K562 (cell line): ENCODE measurements at places on chromosomes 5 and 9. TPM values are rescaled to one million over a fixed set of nuclear protein-coding genes. Genes with fewer than 3 reads are reported as not detected.

- no peaks in the 10 kb centered on the region for H3K4me1 ChIP-seq
- H3K36me3 ChIP-seq, result no peaks in the 10 kb centered on the region
- DNase-seq, result no peak
- no peak overlapping the region for H3K27ac ChIP-seq
- no peaks in the 10 kb centered on the region for H3K27me3 ChIP-seq
Measured at GRCh38 chr5:23352446-23352845, 155.0 kb upstream of the PRDM9 start.

The PRLR gene
- total RNA-seq, result 0.02 and 0.25 TPM in 2 replicates

The OBP2B gene
- total RNA-seq, result not detected in 2 replicates

The NTNG2 gene
- 0.09 and 0.42 TPM in 2 replicates for total RNA-seq

GRCh38 chr5:143186623-143187022, 216.9 kb downstream of the NR3C1 start:
- H3K4me1 ChIP-seq, result peaks cover 12% of the 10 kb centered on the region
- no peak for DNase-seq
- no peak overlapping the region for H3K4me3 ChIP-seq
- no peak overlapping the region for H3K27ac ChIP-seq
- no peaks in the 10 kb centered on the region for H3K27me3 ChIP-seq

The PPP3R2 gene
- total RNA-seq, result not detected in 2 replicates

DNA sequence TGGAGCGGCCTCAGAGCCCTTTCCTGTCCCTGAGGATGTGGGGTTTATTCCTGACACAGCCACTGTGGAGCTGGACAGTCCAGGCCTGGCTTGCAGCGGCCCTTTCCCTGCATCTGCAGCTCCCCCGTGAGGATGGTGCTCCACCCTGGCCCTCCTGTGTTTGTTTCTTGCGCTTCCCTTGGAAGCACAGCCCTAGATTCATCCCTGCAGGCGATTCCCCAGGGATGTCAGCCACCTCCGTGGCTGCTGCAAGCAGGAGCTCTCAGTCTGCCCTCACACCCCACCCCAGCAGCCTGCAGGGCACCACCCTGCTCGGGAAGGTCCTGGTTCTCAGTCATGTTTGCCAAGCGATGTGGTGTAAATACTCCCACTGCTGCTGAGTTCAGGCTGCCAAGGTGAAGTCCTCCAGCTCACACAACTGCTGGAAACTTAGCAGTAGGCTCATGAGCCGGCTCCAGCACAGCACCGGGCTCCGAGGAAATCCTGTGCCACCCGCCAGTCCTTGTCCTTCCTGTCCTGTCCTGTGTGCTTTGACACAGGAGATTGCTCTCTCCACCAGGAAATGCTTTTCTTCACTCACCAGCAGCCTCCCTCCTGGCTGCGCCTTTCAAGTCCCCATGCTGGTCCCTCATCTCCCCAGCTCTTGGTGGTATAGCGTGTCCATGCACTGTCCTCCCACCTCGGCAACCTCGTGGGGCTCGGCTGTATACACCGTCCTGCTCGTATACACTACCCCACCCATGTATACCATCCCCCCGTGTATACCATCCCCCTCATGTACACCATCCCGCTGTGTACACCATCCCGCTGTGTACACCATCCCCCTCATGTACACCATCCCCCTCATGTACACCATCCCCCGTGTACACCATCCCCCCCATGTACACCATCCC, 16.2 kb downstream of the ROPN1L start:
- peak; percentile 36 for DNase-seq
- H3K4me1 ChIP-seq, result no peaks in the 10 kb centered on the region

GRCh38 chr9:38707885-38708637, 11.9 kb downstream of the FAM240B start:
- H3K4me1 ChIP-seq, result no peaks in the 10 kb centered on the region
- peak; percentile 15 for DNase-seq
- no peaks in the 10 kb centered on the region for H3K27me3 ChIP-seq
- no peak overlapping the region for H3K27ac ChIP-seq

The FAM200C gene
- 1.7 and 1.9 TPM in 2 replicates for total RNA-seq

DNA sequence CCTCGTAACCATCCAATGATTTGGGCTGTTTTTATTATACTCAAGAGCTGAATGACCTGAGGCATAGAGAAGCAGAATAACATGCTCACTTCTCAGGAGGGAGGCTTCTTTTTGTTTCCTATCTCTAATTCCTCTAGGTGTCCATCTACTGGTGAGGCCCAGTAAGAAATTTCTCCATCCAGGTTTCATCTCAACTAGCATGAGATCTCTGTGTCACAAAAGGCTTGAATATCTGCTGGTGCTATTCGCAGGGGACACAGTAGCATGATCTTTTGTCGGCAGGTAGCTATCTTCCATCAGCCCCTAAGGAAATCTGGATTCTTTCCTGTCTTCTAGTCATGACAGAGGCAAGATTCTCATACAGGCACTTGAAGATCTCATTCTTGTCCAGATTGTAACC, 8.9 kb downstream of the IFNE start:
- no peak for DNase-seq
- no peaks in the 10 kb centered on the region for H3K36me3 ChIP-seq
- no peak overlapping the region for H3K27ac ChIP-seq
- H3K4me1 ChIP-seq, result no peaks in the 10 kb centered on the region

GRCh38 chr9:3857091-3857490, 331.3 kb upstream of the RFX3 start:
- DNase-seq, result no peak
- no peaks in the 10 kb centered on the region for H3K36me3 ChIP-seq
- no peaks in the 10 kb centered on the region for H3K4me1 ChIP-seq
- no peaks in the 10 kb centered on the region for H3K27me3 ChIP-seq
- H3K4me3 ChIP-seq, result no peak overlapping the region

DNA sequence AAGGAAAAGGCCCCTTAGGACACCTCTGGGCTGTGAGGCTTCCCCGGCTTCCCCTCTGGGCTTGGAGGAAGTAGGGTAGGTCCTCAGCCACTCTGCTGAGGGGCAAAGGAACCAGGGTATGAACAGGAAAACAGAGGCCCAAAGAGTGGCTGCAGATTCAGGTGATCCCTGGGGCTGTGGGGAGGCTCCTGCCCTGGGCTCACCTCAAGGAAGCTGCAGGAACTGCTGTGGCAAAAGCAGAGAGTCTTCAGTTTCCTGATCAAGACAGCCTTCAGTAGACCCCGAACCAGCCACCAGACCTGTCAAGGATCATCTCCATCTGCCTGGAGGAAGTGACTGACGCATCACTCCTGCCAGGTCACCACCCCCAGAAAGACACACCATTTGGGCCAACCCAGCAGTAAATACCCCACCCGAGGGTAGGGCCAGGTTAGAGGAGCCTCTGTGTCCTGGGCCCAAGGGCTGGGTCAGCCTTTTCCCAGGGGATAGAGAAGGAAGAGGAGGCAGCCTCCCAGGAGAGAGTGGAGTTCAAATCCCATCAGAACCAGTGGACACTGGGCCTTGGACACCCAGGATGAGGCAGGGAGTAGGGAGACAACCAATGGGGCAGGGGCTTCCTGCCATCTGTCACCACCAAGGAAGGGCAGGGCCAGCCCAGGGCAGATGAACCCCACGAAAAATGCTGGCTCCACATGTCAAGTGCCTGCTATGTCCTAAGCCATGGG, 5.8 kb upstream of the ST6GALNAC6 start:
- H3K4me1 ChIP-seq, result peaks cover 51% of the 10 kb centered on the region
- H3K4me3 ChIP-seq, result no peak overlapping the region
- H3K27me3 ChIP-seq, result no peaks in the 10 kb centered on the region
- H3K27ac ChIP-seq, result peak overlapping the region; percentile 77

The FCN1 gene
- not detected in 2 replicates for total RNA-seq

GRCh38 chr5:173643964-173644363, 27.5 kb upstream of the BOD1 start:
- no peak overlapping the region for H3K27ac ChIP-seq
- peaks cover 11% of the 10 kb centered on the region for H3K4me1 ChIP-seq
- peaks cover 37% of the 10 kb centered on the region for H3K27me3 ChIP-seq

- no peak for DNase-seq
- no peaks in the 10 kb centered on the region for H3K27me3 ChIP-seq
- H3K4me1 ChIP-seq, result peaks cover 10% of the 10 kb centered on the region
- H3K27ac ChIP-seq, result no peak overlapping the region
- H3K4me3 ChIP-seq, result no peak overlapping the region
Measured at GRCh38 chr9:131675437-131676022, 64.3 kb downstream of the RAPGEF1 start.

GRCh38 chr9:34253460-34253837, 74.6 kb downstream of the UBAP1 start:
- H3K36me3 ChIP-seq, result peaks cover 85% of the 10 kb centered on the region; the same call in 2 of the 3 replicates
- H3K27ac ChIP-seq, result no peak overlapping the region
- no peak for DNase-seq
- no peak overlapping the region for H3K4me3 ChIP-seq
- H3K4me1 ChIP-seq, result peaks cover 4% of the 10 kb centered on the region

The ECSCR gene
- not detected in 2 replicates for total RNA-seq

DNA sequence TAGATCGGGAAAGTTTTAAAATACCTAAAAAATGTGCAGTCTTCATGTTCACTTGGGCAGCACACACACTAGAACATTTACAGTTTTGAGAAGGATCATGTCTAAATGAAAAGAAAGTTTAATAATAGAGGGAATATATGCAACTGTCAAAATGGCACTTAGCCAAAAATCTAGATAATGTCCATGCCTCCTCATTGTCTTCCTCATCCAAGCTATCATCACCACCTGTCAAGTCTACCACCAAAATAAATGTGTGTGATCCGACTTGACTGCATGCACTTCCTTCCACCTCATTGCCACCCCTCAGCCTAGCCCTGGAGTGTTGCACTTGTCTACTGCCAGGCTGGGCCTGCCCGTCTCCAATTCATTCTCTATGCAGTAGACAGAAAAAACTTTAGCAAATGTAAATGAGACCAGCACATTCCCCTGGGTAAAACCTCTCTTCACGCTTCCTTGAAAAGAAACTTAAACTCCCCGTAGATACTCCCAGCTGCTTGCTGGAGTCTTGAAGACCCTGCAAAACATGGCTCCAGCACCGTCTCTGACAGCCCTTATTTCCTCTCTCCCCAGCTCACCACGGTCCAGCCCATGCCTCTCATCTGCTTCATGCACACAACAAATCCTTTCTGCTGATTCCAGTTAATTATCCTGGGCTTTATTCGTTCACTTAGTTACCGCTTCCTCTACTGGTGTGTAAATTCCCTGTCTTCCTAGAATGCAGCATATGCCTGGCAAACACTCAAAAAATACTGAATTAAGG, 66.9 kb downstream of the FANCC start:
- no peak overlapping the region for H3K27ac ChIP-seq

The ADAMTS16 gene
- total RNA-seq, result 0.07 TPM in 1 of 2 replicates, not detected in the other

DNA sequence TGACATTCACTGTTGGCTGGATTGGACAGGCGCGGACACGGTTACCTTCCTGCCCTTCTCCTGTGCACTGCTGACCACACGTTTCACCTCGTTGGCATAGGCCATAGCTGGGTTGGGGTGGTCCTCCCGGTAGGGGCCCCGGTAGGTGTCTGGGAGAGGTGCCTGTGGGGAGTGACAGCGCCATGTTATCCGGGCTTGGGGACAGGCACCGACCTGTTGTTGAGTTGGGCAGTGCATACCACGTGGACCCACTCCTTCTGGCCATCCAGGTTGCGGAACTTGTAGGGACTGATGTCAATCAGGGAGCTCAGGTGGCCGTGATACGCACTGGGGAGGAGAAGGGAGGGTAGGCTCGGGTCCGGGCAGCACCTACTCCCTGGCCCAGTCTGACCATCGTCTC, 8.2 kb downstream of the PHYKPL start:
- H3K4me3 ChIP-seq, result no peak overlapping the region
- peaks cover 10% of the 10 kb centered on the region; the same call in 1 of the 3 replicates for H3K4me1 ChIP-seq
- H3K27ac ChIP-seq, result no peak overlapping the region
- no peak for DNase-seq
- no peaks in the 10 kb centered on the region for H3K27me3 ChIP-seq

- no peak for DNase-seq
Measured at GRCh38 chr9:68793605-68794343, 88.7 kb downstream of the PIP5K1B start.

DNA sequence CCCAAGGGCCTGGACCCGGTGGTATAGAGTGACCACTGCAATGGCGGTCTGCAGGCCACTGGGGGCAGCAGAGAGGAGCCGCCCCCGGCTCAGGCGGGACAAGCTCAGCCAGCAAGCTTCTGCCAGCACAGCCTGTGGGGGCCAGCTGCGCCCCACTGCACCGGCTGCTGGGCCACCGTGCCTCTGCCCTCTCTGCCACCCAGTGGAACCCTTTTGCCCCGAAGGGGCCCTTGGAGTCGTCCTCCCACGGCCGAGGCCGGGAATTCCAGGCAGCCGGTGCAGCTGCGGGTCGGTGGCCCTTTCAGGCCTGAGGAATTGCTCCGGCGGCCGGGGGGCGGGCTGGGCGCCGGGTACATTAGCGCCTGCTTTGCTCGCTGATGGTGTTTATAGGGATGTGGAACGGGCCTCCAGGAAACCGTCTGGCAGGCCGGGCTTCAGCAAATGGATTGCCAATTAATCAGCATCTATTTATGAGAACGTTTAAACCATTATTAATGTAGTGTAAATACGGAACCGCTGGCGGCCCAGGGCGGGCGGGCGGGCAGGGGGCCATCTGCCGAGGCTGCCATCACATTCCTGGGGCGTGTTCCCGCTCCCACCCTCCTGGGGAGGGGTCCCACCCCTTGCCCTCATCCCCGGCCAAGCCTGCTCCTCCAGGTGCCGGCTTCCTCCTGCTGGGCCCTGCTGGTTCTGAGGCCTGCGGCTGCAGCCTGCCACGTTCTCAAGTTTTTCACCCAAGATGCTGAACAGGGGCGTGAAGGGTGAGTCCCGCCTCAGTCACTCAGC, 127.4 kb downstream of the BARX1 start:
- no peaks in the 10 kb centered on the region for H3K4me1 ChIP-seq
- H3K27me3 ChIP-seq, result no peaks in the 10 kb centered on the region; the same call in 2 of the 3 replicates
- H3K4me3 ChIP-seq, result no peak overlapping the region
- peak; percentile 87 for DNase-seq

- H3K27ac ChIP-seq, result no peak overlapping the region
- no peaks in the 10 kb centered on the region for H3K36me3 ChIP-seq
- H3K4me3 ChIP-seq, result no peak overlapping the region
- H3K27me3 ChIP-seq, result peaks cover 55% of the 10 kb centered on the region
- no peaks in the 10 kb centered on the region for H3K4me1 ChIP-seq
- DNase-seq, result no peak
Measured at GRCh38 chr9:127144670-127145445, 22.4 kb upstream of the ANGPTL2 start.

The IGFBPL1 gene
- total RNA-seq, result not detected in 2 replicates

The ENTPD2 gene
- total RNA-seq, result 0.60 and 0.85 TPM in 2 replicates

The SPZ1 gene
- total RNA-seq, result not detected in 2 replicates

DNA sequence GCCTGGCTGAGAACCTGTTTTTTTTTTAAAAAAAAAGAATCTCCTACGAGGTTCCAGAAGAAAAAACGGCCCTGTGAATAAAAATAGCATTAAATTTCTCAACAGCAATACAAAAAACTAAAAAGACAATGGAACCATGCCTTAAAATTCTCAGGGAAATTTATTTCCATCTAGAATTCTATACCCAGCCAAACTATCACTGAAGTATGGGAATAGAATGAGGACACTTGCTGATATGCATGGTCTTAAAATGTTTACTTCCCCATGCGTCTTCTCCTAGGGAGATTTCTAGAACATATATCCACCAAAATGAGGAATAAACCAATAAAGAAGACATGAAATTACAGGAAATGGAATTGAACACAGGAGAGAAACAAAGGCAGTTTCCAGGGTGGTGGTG, 16.5 kb upstream of the NSMF start:
- H3K4me3 ChIP-seq, result no peak overlapping the region
- H3K27ac ChIP-seq, result no peak overlapping the region
- H3K4me1 ChIP-seq, result no peaks in the 10 kb centered on the region
- DNase-seq, result no peak
- H3K27me3 ChIP-seq, result no peaks in the 10 kb centered on the region
- H3K36me3 ChIP-seq, result no peaks in the 10 kb centered on the region
